ENCODE measurements at places on chromosomes 3 and 15.

- DNase-seq: no peak
Observed at GRCh38 chr3:75260-75659, 121.3 kb upstream of the CHL1 start.

- DNase-seq: no peak
Observed at GRCh38 chr3:98770261-98771039, 7.3 kb downstream of the ST3GAL6 start.

GRCh38 chr3:47581422-47581821 is 2.8 kb upstream of the CSPG5 start:
- no peak for DNase-seq

DNA sequence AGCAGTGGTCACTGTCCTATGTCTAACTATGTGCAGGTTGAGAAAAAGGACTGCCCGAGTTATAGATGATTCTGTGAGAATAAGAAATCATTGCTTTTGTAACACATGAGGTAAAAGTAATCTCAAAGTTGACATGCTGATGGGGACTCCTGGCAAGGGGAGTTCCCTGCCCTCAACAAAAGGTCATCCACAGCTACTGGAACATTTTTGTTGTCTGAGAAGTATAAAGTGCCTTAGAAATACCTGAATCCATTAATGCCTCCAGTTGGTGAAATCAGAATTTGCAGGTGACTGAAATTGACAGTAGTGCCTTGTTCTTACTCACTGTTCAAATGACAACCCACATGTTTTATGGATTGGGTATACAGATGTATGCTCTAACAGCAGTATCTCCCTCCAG is 43.7 kb upstream of the RBM5 start:
- DNase-seq: no peak

GRCh38 chr15:67564021-67564967 is 21.8 kb downstream of the MAP2K5 start:
- DNase-seq: no peak

- DNase-seq: no peak
Observed at GRCh38 chr3:36945333-36945980, 603 bp upstream of the TRANK1 start.

- DNase-seq: no peak
Observed at GRCh38 chr3:183259621-183260020, 6.6 kb downstream of the B3GNT5 start.

- no peak for DNase-seq
Observed at GRCh38 chr3:189214651-189215050, 42.9 kb downstream of the TPRG1 start.

DNA sequence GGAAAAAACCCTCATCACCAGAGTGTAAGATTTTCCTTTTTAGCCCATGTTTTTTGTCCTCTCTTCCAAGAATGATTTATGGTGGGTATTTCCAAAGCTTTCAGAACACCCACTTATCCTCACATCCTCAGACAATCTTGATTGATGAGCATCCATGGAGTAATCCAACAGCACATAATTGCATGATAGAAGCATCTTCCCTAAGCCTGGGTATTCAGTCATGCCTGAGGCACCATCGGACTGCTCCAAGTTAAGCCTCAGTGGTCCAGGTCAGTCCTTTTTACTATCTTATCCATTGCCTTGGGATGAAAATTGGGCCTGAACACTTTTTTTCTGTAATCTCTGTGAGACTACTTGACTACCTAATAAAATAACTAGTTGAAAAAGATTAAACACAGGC is 676.0 kb upstream of the SEMA6D start:
- DNase-seq: no peak

DNA sequence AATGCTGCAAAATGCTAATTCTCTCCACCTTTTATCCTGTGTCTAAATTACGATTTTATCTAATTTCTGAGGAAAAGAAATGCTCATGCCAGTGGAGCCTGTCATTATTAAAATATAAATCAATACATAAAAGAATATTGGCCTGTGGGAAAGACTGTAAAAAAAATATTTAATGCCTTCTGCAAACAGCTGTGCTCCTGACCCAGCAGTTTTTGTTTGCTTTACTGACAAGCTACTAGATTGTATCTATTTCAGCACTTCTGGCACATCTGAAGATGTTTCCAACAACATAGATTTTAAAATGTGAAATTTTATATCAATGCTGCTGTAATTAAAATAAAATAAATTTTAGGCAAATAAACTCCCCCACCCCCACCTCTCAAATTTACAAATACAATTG is 493.6 kb upstream of the AGTR1 start:
- no peak for DNase-seq

DNA sequence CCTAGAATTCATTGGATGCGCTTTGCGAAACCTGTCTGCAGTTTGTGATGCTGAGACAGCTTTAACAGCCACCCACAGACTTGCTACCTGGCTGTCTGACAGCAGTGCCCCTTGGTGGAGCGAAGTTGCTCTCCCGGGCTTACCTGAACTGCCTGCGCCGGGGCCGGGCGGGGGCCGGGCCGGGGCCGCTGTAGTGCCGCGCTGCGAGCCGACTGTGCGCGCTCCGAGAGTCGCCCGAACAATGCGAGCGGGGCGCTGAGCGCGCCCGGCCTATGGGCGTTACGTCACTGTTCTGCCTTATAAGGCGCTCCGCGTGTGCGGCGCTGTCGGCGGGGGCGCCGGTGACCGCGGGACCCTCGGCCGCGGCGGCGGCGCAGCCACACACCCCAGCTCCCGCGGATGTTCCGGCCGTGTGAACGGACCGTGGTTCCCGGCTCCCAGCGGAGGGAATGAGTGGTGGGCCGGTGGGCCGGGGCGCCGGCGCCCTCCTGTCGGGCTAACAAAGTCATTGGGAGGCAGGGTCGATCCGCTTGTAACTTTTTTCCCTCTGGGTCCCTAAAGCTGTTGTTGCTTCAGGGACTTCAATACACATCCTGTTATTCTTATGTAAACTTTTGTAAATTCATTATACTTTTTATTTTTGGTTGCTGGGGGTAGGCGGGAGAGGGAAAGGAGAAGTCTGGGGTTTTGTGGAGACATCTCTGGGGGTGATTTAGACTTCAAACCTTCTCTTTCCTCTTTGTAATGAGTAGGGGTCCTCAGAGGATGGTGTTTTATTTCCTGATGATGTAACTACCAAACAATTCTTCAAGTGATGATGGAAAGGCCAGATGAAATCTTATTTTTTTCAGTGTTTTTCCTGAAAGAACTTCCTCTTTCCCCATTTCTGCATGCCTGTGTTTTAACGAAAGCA is 58.5 kb downstream of the CMSS1 start:
- DNase-seq: peak; percentile 78

DNA sequence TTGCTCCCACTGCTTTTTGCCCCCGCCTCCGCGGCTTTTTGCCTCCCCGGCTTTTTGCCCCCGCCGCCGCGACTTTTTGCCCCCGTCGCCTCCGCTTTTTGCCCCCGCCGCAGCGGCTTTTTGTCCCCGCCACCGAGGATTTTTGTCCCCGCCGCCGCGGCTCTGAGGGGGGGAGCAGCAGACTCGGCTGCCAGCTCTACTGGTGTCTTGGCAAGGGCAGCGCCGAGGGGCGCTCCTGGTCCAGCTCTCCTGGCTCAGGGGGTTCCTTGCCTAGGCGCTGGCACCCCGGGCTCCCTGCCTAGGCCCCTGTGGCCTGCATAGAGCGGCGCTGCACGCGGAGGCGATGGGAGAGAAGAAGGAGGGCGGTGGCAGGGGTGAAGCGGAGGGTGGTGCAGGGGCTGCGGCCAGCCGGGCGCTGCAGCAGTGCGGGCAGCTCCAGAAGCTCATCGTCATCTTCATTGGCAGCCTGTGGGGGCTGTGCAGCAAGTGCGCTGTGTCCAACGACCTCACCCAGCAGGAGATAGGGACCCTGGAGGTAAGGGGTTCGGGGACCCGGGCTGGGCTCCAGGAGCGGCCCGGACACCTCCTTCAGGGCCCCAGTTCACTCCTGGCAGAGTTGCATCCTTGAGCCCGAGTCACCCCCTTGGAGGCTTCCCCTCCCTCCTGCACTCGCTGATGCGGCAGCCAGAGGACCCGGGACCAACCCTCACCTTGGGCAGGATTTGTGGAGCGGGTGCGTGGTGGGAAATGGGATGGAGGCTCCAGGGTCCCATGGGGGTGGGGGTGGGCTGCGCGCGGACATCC is 642.4 kb downstream of the GOLGA6L6 start:
- no peak for DNase-seq

DNA sequence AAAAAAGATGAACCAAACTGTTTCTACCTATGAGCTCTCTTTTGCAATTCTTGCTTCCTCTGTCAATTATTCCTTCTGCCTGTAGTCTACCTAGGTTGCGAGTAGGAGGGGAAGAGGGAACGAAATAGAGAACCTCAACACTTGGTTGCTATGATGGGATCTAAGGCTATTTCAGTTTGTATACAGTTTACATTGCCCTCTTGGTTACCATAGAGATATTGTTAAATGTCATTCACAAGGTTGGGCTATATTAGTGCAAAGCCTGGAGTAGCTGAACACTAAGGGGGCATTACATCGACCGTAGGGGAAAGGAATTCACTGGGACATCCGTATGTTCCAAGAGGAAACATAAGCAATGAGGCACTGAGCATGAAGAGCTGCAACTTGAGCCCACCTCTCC is 276.9 kb downstream of the GBE1 start:
- DNase-seq: no peak

DNA sequence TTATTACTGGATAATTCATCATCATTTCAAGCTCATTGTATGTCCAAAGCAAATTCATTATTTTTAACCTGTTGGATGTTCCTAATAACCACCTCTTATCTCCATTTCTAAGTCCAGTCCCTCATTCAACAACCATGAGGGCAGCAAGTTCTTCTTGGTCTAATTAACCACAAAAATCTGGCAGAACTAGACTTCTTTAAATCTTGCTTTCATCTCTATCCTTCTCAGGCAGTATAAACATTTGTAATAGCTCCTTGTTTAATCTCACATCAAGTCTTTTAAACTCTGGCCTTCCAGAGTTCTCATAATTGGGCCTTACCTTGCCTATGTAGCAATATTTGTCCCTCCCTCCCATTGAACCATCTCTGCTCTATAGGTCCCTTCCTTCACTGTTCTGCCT is 17.0 kb upstream of the GHSR start:
- DNase-seq: no peak

DNA sequence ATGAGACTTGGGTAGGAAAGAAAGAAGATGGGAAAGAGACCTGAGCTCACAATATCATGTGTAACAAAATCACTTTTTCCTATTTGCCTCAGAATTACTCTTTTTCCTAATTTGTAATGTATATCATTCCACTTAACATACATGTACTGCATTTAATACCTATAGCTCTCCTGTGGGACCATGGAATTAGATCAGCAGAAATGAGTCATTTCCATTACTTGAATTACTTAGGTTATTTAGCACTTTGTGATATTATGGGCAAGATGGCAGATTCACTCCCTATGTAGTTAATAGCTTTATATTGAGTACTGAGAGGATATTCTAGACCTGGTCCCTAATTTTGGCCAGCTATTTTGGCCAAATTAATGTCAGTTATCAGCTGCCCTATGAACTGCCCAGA is 70.5 kb downstream of the ZNF609 start:
- DNase-seq: no peak

GRCh38 chr3:12545473-12545791 is at the start of gene MKRN2OS:
MKRN2OS (minus strand) TSS chr3:12545499; CDS start chr3:12545464, 35 bp downstream.
- no peak for DNase-seq

GRCh38 chr15:78179286-78179840 is 30.2 kb downstream of the IDH3A start:
- no peak for DNase-seq

DNA sequence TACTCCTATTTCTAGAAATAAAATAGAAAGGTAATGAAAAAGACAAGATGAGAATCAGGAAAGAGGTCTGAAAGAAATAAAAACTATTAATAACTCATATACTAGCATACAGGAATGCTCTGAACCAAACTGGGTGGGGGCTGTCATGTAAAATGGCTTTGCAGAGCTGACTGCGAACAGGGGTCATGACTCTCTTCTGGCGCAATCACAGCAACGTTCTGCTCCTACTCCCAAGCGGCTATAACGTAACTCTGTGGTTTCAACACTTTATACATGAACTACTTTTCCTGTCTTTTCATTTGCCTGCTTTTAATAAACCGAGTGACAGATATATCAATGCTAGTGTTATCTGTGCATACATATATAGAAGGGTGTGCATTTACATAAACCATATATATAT is 116.7 kb downstream of the DLG1 start:
- peak; percentile 57 for DNase-seq

DNA sequence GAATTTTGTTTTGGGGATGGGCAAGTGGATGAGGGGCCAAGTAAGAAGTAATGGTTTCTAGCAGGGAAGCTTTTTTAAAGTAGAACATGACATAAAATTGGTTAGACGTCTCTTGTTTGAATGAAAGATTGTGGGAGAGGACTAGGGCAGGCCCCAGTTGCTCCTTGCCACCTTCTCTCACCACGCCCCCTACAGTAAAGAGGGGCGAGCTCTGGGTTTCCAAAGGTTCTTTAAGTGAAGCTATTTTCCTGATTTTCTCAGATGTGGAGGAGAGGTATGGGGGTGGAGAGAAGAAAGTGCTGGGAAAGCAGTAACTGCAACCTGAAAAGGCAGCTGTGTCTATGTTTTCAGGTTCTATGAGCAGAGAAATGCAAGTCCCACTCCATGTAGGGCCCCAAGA is 32.6 kb upstream of the SKIL start:
- no peak for DNase-seq

GRCh38 chr3:10419637-10420232 is 85.7 kb downstream of the ATP2B2 start:
- DNase-seq: peak; percentile 15

GRCh38 chr15:101457696-101458095 is 31.8 kb downstream of the PCSK6 start:
- no peak for DNase-seq

DNA sequence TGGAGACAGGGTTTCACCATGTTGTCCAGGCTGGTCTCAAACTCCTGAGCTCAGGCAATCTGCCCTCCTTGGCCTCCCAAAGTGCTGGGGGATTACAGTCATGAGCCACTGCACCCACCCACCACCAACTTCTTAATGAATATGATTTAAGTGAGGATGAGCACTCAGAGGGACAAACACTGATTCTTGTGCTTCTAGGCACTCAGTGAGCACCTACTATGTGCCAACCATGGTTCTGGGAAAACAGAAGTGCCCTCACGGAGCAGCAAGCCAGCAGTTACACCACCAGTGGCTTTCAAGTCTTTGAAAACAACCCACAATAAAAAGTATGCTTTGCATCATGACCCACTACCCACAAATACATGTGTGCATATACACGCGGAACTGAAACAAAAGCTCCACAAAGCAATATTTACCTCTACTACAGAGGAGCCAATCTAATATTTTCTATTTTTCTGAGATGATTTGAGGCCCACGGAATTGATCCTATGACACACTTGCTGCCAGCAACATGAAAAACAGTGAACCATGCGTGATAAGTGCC is 91.9 kb downstream of the MEGF11 start:
- no peak for DNase-seq

DNA sequence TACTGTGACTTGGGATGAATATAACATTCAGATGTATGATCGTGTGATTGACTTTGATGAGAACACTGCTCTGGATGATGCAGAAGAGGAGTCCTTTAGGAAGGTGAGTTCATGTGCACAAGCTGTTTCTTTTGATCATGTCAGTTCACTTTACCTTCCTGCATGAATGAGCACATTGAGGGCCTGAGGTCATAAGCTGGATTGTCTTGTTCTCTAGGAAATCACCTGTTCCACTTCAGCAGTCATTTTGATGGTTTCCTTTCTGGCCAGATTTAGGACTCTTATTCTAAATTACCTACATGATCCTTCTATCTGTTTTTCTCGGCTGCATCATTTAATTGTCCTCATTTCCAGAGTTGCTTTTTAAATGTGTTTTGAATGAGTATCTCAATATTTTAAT is 4.1 kb downstream of the RCN2 start:
- no peak for DNase-seq
